ENCODE measurements at places on chromosomes 2 and 18. TPM values are rescaled to one million over a fixed set of nuclear protein-coding genes. Genes with fewer than 3 reads are reported as not detected.

The DCDC2C gene
- not detected for total RNA-seq

The GALR1 gene
- total RNA-seq, result not detected

The SPC25 gene
- total RNA-seq, result 6.8 TPM

The CHRNG gene
- not detected for total RNA-seq

The KIF5C gene
- total RNA-seq, result not detected
